HuH-7 (cell line): ENCODE measurements at places on chromosomes 12 and 14.

GRCh38 chr12:114439261-114439683 lies 33.3 kb upstream of the TBX5 start:
- no peak for DNase-seq

- DNase-seq = no peak
Measured at GRCh38 chr12:117089463-117089862, 9.8 kb downstream of the TESC start.

DNA sequence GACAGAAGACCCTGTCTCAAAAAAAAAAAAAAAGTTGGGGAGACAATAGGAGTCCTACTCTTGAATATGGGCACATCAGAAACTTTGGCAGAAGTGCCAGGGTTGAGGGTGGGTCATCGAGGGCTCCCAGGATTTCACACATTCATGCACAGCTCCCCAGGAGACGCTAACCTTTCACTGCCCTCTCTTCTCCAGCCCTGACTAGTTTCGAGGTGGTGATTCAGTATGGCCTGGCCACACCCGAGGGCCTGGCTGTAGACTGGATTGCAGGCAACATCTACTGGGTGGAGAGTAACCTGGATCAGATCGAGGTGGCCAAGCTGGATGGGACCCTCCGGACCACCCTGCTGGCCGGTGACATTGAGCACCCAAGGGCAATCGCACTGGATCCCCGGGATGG lies 29.4 kb upstream of the LRP1-AS start:
- no peak for DNase-seq

GRCh38 chr14:85315733-85316290 lies 214.1 kb upstream of the FLRT2 start:
- no peak for DNase-seq

GRCh38 chr14:90491221-90491885 lies 94.5 kb downstream of the CALM1 start:
- no peak for DNase-seq

GRCh38 chr12:91511795-91512420 lies 329.3 kb upstream of the DCN start:
- DNase-seq = no peak

GRCh38 chr12:119334430-119335170 lies at the start of gene CCDC60:
Gene CCDC60, plus strand, starts transcription at chr12:119334729. Its CDS starts 448 bp downstream, at chr12:119335177.
- no peak for DNase-seq

- no peak for DNase-seq
Measured at GRCh38 chr14:68528040-68528687, 264.7 kb downstream of the ZFP36L1 start.

DNA sequence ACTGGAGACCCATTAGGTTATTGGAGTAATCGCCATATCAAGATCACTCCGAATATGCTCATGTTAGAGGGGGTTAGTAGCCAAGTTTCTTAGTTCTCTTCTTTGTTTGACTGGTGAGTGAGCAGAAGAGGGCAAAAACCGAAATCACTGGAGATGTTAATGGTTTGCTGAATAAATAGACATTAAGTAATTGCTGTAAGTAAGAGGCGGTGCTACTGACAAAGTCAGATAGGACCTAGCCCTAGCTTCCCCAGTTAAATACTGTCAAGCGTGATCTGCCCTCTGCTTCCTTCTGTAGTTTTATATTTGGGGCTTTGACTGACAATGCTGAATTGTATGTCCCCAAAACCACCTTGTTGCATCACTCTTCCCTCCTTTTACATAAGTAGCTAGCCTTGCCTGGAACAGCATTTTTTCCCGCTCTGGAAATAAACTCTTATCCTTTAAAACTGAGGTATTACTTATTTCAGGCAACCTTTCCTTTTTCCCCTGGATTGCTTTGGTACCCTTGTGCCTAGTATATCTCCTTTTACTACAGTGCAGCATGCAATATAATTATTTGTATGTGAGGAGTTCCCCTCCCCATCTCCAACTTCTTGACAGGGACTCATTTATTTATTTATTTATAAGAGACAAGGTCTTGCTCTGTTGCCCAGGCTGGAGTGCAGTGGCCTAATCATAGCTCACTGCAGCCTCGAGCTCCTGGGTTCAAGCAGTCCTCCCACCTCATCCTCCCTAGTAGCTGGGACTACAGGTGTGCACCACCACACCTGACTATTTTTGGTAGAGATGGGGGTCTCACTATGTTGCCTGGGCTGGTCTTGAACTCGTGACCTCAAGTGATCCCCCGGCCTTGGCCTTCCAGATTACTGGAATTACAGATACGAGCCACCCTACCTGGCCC lies 1.4 kb downstream of the SNRPF start:
- DNase-seq = no peak

DNA sequence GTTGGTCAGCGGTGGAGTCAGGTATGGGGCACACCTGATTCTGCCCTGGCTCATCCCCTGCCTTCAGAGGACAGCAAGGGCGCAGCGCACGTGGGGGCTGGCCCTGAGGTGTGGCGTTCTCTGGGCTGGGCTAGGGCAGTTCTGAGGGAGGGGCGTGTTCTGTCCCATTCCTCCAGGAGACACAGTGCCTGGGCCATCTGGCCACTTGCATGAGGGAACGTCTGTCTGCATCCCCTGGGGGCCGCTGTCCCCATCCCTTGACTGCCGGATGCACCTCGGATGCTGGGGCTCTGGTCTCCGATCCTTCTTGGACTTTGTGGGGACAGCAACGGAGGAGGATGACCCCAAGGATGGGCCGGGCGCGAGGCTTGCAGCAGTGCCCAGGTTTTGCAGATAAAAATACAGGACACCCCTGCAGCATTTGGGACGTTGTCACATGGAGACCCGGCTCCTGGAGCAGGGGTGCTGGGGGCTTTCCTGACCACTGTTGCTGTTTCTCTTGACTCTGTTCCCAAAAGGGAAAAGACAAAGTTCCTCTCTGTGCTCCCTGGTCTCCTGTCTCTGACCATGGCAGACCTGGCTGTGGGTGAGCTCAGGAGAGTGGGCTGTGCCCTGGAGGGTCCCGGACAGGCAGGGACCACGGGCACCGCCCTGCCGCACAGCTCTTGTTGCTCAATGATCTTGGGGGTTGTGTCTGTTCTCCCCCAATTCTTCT lies 6.9 kb downstream of the MTA1 start:
- DNase-seq = no peak

DNA sequence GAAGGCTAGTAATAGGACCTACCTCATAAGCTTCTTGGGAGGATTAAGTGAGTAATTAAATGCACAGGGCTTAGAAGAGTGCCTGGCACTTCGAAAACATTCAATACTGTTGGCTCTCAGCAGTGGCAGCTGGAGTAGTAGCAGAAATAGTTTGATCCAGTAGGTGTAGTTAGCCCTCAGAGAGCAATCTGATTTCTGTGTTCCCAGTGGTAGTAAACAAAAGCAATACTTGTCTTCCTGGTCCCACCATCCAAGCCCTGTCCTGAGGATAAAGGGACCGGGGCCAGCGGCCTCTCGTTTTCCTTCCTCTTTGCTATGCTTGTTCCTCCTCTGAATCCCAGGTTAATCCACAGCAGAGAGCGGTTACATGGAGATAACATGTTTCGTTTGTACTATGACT lies 131.6 kb downstream of the SAMD4A start:
- DNase-seq = no peak

- DNase-seq = no peak
Measured at GRCh38 chr12:2613326-2614073, 181.3 kb upstream of the FKBP4 start.

GRCh38 chr12:71694099-71694820 lies 8.4 kb downstream of the TMEM19 start:
- DNase-seq = no peak

DNA sequence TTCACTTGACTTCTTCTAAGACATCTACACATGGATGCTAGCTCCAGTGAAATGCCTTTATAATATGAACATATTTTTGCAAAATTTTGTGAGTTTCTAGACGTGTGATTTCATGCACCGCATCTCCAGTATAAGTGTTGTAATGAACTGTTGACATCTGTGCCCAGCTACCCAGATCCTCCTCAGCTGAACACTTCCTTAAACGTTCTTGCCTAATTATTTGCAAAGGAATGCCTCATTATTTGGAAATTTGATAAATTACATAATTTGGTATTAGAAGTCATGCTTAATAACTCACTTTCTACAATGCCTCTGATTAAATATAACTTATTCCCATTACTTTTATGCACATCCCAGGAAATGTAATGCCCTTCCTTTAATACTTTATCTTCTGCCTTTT lies 14.0 kb downstream of the OR11G2 start:
- DNase-seq = no peak

- DNase-seq = no peak
Measured at GRCh38 chr12:75481774-75482173, 1.2 kb downstream of the GLIPR1 start.

GRCh38 chr14:65198346-65198745 lies 96.0 kb upstream of the MAX start:
- no peak for DNase-seq

DNA sequence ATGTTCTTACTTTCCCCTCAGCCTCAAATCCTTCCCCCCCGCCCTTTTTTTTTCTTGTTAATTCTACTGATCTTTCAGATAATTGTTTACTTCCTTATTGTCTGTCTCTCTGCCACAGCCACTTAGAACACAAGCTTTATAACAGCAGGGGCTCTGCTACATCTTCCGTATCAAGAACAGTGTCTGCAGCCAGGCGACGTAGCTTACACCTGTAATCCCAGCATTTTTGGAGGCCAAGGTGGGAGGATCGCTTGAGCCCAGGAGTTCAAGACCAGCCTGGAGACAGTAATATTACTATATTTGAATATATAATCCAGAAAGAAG lies 5.4 kb downstream of the SOS2 start:
- DNase-seq = no peak

GRCh38 chr12:95546491-95546813 lies 4.8 kb downstream of the USP44 start:
- DNase-seq = no peak

- DNase-seq = no peak
Measured at GRCh38 chr12:49536526-49537071, 2.2 kb upstream of the KCNH3 start.

GRCh38 chr14:69941768-69942742 lies 62.8 kb downstream of the SMOC1 start:
- DNase-seq = peak; percentile 22

DNA sequence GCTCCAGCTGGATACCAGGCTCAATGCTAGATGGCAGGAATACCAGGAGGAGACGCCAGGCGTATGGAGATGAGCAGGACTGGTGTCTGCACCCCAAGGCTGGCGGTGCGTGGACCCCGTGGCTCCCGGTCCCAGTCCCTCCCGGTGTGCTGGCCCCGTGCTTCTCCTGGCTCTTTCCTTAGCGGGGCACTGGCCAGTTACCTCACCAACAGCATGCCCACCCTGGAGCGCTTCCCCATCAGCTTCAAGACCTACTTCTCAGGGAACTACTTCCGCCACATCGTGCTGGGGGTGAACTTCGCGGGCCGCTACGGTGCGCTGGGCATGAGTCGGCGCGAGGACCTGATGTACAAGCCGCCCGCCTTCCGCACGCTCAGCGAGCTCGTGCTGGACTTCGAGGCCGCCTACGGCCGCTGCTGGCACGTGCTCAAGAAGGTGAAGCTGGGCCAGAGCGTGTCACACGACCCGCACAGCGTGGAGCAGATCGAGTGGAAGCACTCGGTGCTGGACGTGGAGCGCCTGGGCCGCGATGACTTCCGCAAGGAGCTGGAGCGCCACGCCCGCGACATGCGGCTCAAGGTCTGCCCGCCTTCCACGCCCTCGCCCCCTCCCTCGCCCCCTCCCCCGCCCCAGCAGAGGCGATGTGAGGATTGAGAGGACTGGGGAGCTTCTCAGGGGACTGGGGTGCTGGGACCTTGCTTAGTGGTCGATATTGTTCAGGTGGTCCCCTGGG lies 14.6 kb downstream of the VASH1 start:
- DNase-seq = no peak

GRCh38 chr14:34098045-34098984 lies 147.4 kb upstream of the EGLN3 start:
- DNase-seq = peak; percentile 19

GRCh38 chr12:123731596-123731995 lies 19.4 kb downstream of the ATP6V0A2 start:
- DNase-seq = no peak

DNA sequence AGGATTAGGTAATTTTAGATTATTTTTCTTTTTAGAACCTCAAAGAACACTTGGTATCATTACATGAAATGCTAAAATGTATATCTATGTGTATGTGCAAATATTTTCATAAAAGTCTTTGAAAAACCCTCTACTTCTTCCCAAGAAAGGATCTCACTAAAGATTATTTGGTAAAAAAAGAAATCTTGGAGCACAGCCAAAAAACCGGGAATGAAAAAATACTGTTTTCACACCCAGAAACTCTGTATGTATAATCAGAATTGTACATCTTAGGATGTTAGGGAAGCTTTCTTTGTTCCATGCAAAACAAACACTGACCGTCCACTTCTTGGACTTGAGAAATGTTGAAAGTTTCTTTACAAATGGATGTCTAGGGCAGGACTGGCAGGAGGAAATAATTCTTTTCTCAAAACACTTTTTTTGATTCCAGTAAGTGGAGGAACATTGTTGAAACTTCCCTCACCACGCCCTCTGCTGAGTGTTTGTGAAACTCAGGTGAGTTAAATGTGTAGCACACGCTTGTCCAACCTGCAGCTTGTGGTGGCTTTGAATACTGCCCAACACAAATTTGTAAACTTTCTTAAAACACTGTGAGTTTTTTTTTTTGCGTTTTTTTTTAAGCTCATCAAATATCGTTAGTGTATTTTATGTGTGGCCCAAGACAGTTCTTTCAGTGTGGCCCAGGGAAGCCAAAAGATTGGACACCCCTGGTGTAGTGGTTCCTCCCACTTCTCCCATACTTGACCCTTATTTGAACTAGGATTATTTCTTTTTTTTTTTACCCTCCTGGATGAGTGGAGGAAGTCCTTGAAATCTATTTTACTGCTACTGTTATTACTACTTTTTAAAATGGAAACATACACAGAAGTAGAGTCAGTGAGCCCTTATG lies 26.6 kb downstream of the FBXO34 start:
- DNase-seq = no peak

DNA sequence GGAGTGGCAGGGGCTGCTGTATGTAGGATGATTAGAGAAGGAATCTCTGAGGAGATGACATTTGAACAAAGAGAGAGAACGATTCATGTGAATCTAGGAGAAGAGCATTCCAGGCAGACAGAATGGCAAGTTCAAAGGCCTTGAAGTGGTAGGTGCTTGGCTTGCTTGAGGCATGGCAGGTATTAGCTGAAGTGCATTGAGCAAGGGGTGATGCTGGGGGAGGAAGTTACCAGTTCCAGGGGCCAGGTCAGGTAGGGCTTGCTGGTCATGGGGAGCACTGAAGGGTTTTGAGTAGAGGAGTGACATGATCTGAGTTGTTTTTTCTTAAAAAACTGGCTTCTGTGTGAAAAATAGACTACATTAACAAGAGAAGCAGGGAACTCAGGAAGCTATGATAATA lies 71.8 kb downstream of the SPATS2 start:
- no peak for DNase-seq

GRCh38 chr12:15446807-15447206 lies 124.5 kb downstream of the PTPRO start:
- no peak for DNase-seq

GRCh38 chr14:61406675-61407074 lies 85.3 kb downstream of the PRKCH start:
- no peak for DNase-seq

DNA sequence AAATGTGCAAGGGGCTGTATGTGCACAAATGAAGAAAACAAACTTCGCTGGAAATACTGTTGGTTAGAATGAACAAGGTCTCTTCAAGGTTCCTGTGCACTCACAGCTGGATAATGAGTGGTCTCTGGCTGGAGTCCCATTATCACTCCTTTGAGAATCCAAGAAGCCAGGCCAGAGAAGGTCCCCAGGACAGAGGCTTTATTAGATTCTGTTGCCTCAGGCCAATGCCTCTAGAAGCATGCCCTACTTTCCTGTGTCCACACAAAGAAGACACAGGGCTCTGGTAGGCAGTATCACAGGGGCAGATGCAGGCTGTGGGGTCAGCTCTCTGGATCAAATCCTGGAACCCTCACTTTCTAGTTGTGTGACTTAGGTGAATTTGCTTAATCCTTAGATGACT lies 384.7 kb downstream of the GRIN2B start:
- DNase-seq = no peak
